Renal cortical epithelial cell (primary cell): ENCODE measurements at places on chromosomes 2 and 18. TPM values are rescaled to one million over a fixed set of nuclear protein-coding genes. Genes with fewer than 3 reads are reported as not detected.

- no peak for DNase-seq
These were observed 49.9 kb downstream of the RAB27B start for GRCh38 chr18:54878159-54878622.

CXXC1 gene
- 24.5 and 61.1 TPM in 2 replicates for total RNA-seq

- DNase-seq, result no peak
These were observed 145.3 kb upstream of the DAPL1 start for GRCh38 chr2:158649846-158650245.

DNA sequence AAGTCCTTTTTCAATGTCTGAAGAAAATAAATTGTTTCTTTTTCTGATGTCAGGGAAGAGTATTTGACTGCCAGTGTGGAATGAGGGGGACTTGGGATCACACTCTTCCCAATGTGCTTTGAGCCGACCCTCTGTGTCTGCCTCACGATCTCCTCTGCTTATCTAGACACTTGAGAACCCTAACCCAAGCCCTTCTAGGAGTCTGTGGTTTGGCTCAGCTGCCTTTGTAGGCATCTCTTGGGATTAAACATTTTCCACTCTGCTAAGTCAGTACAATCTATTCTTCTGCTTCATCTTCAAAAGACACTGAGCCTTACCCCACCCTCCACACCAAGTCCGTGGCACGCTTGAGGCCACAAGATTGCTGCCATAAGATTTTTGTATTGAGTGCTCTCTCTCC lies 19.4 kb downstream of the FAM110C start:
- DNase-seq, result no peak

DNA sequence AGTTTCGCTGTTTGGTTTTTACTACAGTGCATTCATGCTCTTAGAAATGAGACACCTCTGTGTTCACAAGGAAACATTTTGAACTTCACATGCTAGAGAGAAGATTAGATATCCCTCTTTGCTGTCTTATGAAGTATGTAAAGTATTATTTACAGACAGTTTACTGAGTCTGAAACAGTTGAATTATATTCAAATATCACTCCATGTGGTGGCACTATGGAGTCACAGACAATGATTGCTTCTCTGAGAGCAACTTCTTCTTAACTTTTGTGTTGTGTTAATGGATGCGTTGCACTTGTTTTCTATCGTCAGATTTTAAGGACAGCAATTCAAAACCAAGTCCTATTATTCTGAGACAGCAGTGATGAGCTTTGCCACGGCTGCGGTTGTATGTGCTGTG lies 823.6 kb downstream of the GALR1 start:
- DNase-seq, result peak; percentile 1

CABYR gene
- 4.5 and 9.2 TPM in 2 replicates for total RNA-seq

GRCh38 chr18:48428475-48429177 lies 19.4 kb upstream of the ZBTB7C start:
- DNase-seq, result no peak

DNA sequence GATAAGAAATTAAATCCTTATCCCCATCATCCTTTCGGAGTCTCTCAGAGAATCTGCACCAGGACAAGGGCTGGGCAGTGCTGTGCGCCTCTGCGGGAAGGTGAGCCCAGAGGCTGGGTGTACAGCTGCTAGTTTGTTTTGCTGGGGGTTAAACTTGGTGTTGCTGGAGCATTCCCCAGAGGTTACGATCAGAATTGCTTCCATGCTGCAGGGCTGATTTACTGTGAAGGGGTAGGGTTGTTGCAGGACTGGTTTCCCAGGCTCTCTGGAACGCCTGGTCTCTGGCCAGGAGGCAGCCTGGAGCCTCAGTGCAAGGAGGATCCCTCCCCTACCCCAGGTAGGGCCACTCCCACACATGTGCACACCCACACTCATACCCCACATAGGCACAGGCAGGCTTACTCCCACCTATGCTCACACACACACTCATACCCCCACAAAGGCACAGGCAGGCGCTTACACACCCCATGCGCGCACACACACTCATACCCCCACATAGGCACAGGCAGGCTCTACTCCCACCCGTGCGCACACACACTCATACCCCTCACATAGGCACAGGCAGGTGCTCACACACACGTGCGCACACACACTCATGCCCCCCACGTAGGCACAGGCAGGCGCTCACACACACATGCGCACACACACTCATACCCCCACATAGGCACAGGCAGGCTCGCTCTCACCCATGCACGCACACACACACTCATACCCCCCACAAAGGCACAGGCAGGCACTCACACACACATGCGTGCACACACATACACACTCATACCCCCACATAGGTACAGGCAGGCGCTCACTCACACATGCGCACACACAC lies 11.3 kb downstream of the CNNM4 start:
- DNase-seq, result peak; percentile 22

DNA sequence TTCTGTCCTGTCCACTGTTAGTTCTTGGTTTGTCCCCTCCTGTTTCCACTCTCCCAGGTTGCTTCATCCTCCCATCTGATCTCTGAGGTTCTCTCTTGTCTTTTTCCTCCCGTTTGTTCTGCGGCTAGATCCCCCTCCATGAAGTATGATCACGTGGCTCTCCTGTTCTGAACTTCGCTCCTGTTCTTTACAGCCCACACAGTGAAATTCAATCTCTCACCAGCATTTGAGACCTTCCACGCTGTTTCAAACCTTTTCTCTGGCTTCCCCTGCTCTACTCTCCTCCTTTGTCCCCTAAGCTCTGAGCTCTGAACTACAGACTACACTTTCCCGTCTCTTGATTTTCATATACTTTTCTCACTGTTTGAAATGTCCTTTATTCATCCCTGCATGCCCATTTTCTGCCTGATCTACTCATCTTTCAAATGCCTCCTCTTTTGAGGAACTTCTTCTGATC lies 83.5 kb downstream of the OSBPL6 start:
- peak; percentile 71 for DNase-seq

GRCh38 chr2:886072-887022 lies 64.3 kb upstream of the SNTG2 start:
- DNase-seq, result no peak

GRCh38 chr18:32335228-32335627 lies 135.5 kb downstream of the GAREM1 start:
- no peak for DNase-seq

ERMN gene
- total RNA-seq, result not detected in 2 replicates

- no peak for DNase-seq
These were observed 13.2 kb downstream of the MEMO1 start for GRCh38 chr2:31997653-31998052.

DNA sequence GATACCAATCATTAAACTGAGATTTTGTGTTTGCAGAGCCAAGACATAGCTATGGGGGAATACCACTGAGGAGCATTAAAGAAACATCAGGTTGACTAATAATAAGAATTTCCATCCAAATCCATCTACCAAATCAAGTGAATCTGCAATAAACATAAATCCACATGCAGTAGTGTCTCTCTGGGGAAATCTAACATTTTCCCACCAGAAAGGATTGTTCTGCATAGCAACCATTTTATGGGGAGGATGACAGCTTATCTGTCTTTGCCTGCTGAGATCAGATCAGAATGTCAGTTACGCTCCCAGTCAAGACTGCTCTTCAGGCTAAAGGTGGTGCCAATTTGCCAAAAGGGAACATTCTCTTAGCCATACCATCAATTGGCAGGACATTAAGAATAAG lies 1098.9 kb upstream of the CHAC2 start:
- DNase-seq, result no peak

GRCh38 chr18:79848579-79849327 lies 51.0 kb downstream of the KCNG2 start:
- DNase-seq, result no peak

DNA sequence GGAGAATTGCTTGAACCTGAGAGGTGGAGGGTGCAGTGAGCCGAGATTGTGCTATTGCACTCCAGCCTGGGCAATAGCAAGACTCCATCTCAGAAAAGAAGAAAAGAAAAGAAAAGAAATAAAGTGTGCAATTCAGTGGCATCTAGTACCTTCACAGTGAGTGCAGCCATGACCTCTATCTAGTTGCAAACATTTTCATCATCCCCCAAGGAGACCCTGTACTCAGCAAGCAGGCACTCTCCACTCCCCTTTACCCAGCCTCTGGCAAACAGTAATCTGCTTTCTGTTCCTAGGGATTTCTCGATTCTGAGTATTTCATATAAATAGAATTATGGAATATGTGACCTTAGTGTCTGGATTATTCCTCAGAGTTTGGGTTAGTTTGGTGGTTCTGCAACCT lies 130.4 kb upstream of the ARL4C start:
- DNase-seq, result no peak

DNA sequence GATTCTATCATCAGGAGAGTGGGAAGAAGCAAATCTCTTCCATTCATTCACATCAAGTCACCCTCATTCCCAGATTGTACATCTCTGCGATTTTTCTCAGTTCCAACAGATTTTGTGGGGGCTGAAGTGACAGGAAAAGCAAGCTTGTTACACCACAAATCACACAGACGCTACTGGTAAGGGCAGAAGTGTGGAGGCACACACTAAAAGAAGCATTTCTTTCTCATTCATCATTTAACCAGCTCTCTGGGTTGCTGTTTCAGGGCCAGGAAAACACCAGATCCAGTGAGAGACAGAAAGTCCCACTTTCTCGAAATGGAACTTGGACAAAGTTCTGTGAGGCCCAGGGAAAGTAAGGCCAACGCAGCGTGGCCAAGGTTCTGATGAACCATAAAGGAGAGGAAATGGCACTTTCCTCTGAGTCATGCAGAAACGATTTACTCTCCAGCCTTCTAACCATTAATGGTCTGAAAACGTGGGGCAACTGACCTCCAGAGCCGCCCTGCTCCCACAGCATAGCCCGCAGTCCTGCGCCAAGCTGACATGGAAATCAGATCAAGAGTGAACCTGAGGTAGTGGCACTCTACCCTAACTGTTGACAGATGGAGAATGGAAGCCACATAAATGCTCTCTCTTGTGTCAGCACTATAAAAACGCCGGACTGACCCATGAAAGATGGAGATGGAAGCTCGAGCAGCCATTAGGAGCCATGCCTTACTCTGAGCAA lies 191.0 kb downstream of the C1D start:
- peak; percentile 98 for DNase-seq

- DNase-seq, result peak; percentile 18
These were observed 860 bp upstream of the KCNJ3 start for GRCh38 chr2:154697418-154698252.

- no peak for DNase-seq
These were observed 62.7 kb upstream of the TANC1 start for GRCh38 chr2:158905784-158906183.

- no peak for DNase-seq
These were observed 213.9 kb downstream of the ANAPC1 start for GRCh38 chr2:111669928-111670695.

DNA sequence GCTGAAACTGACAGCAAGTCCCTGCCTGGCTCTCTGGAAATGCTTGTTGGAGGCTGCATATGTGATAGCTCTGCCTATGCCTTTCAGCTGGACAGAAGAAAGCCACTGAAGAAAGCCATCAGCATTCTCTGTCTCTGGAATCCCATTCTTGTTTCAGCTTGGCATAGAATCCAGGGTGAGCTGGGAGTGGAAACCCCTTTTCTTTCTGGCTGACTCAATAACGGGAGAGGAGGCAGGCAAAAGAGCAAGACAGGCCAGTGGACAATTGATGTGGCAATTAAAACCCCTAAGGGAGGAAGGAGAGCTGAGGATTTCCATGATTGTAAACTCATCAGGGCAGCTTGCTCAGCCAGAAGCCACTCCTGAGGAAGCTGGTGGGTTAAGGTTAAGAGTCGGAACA lies 208.1 kb downstream of the CLIP4 start:
- no peak for DNase-seq

DNA sequence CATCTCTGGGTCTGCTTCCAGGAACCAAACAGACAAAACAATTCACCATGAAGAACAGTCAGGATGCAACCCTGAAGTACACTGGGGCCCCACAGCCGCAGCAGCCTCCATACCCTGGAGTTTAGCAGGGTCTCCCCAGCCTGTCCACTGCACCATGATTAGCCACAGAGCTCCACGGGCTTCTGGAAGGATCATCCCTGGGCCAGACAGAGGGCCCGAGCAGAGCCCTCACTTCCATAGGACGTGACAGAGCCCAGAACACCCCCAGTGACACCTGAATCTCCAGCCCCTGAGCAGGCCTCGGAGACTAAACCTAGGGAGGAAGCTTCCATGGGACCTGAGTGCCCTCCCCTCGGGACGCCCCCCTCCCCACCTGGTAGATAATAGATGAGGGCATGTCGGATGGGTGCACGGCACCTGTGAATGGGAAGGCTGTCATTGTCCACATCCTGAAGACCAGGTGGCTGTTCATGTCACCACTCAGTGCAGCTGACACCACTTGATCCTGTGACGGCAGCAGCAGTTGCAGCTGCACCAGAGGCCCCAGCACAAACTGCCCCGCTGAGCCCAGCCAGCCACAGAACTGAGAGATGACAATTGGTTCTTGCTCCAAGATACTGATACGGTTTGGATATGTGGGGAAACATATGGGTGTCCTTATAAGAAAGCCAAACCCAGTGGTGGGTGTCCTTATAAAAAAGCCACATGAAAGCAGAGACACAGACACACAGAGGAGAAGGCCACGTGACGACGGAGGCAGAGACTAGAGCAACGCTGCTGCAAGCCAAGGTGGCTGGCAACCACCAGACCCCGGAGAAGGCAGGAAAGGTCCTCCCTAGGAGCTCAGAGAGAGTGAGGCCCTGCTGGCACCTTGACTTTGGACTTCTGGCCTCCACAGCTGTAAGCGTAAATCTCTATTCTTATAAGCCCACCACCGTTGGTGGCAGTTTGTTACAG lies 23.2 kb downstream of the KIF1A start:
- DNase-seq, result no peak

GRCh38 chr18:79375441-79376154 lies 20.1 kb upstream of the NFATC1 start:
- no peak for DNase-seq

DNA sequence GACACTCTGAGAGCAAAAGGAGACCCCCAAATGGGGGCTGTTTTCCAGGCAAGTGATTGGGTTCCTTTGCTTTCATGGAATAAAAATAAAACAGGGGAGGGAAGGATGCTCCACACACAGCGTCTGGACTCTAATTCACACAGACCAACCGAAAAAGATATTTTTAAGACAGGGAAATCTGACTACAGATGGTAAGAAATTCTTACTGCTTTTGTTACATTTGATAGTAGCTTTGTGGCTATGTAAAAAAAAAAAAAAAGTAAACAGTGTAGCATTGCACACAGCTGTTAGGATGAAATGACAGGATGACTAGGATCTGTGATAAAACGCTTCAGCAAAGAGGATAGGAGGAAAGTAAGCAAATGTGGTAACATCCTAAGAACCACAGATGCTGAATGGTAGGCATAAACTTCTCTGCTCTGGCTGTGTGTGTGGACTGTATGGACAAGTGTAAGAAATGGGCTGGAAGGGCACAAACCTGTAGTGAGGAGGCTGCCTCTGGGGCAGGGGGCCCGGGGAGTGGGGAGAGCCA lies 207.6 kb downstream of the ANAPC1 start:
- no peak for DNase-seq
